Right renal pelvis (tissue), 4 donors: ENCODE measurements at places on chromosomes 5 and 9. TPM values are rescaled to one million over a fixed set of nuclear protein-coding genes. Genes with fewer than 3 reads are reported as not detected.

Gene PCDHGC5
- 0.61 TPM for polyA plus RNA-seq

Gene ARHGEF28
- 51.0 TPM for polyA plus RNA-seq

Gene NUTM2F
- polyA plus RNA-seq = not detected

DNA sequence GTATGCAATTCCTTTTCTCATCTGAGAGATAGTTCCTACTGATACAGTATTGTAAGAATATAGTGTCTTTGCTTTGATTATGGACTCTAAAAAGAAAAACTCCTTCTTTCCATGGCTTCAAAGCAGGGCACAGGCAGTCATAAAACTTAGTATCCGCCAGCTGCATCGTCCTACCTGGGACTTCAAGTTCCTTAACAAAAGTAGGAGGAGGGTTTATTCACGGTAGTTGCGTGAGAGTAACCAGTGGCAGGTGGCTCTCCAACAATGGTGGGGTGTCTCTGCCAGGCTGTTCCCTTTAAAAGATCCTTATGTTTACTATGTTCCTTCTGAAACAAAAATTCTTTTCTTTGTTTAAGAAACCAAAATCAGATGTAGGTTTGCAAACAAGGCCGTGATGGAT is 173.5 kb upstream of the DMAC1 start:
- DNase-seq = no peak

GRCh38 chr5:160616712-160617497 is 195.2 kb downstream of the PTTG1 start:
- DNase-seq = no peak

- DNase-seq = no peak
Measured at GRCh38 chr9:133558191-133559126, 24.0 kb downstream of the ADAMTSL2 start.

- no peak for DNase-seq
Measured at GRCh38 chr9:68969538-68969937, 44.4 kb downstream of the PRKACG start.

GRCh38 chr5:98397081-98397480 is 376.4 kb upstream of the RGMB start:
- DNase-seq = no peak
